Cortex of kidney (tissue), 1 donor: ENCODE measurements at places on chromosomes 5 and 9.

DNA sequence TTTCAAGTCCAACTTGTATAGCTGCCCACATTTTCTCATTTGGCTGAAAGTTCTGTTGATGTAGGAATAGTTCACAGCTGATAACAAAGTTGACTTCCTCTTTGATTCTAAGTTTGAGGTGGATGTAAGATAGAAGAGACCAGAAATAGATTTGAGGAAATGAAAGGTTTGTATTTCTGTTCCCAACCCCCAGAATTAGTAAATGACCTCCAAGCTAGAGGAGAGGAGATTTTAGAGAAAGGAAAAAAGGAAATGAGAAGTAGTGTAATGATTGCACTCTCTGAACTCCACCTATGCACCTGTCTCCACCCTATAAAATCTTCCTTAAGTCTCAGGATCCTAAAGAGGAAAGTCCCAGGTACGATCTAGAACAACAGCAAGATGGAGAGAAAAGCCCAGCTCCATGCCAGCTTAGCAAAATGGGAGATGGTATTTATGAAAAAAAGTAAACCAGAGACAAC is 130.4 kb upstream of the POC5 start:
- no peak for DNase-seq

DNA sequence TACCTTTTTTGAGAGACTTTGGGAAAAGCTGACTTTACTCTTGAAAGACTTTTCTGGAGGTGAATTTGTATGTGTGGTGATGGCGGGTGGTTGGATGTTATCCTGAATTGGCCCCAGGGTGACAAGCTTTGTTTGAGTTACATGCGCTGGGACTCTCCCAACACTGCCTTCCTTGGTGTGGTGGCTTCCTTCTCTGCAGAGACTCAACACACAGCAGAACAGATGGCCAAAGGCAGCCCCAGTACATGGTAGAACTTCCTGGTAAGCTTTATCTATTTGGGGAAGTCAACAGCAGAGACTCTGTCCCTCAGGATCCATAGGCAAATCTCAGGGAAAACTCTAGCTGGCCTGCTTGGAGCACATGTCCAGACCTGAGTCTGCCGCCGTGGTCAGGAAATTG is 18.1 kb downstream of the C1QTNF2 start:
- no peak for DNase-seq

GRCh38 chr5:134281081-134281480 is 55.2 kb upstream of the PPP2CA start:
- no peak for DNase-seq

- DNase-seq = no peak
These were observed 754.3 kb upstream of the GRAMD2B start for GRCh38 chr5:125668884-125669283.

- no peak for DNase-seq
These were observed 197.1 kb downstream of the MEF2C start for GRCh38 chr5:88685591-88686541.

GRCh38 chr5:159788835-159789331 is 127.4 kb upstream of the ADRA1B start:
- DNase-seq = no peak

- DNase-seq = no peak
These were observed 139.9 kb downstream of the PALM2AKAP2 start for GRCh38 chr9:109919736-109920408.

- no peak for DNase-seq
These were observed 926 bp upstream of the MYO10 start for GRCh38 chr5:16936989-16937438.

DNA sequence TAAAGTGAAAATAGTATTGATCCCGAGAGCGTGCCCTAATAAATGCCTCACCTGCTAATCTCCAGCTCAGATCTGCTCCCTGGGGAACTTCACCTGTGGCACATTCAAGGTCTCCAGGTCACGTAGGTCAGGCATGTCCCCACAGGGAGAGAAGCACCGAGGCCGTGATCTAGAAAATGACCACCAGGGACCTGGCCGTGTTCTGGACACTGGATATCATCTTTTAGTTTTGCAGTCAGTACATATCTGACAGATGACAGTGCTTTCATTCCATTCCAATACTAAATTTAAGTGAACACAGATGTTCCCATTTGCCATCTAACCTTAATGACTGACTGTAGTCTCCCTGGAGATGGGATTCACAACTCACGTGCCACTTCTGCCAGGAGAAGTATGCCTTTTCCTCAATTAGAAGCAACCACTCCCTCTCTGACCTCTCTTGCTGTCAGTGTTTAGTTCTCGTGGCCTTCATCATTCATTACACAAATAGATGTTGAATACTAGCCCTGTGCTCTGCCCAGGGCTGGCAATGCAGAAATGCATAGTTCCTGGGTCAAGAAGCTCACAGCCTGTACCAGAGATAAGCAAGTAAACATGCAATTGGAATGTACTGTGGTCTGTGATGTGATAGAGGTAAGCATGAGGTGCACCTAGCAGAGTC is 276.5 kb downstream of the NTRK2 start:
- no peak for DNase-seq

DNA sequence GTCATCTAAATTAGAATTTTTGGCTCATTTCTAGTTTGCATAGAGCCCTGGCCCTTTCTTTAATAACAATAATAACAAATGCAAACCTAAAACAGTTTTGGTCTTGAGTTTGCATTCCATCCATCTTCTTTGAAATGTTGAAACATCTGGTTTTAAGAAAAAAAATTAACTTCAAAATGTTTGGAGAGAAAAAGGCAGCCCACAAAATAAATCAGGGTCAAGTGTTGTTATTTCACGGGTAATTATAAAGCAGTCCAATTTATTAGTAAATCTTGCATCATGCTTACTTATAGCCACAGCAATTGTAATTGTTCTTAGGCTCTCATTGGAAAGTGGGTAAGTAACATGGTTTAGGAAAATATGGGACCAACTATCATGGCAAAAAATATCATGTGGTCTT is 247.0 kb upstream of the MEF2C start:
- no peak for DNase-seq
